ENCODE measurements at places on chromosomes 11 and 22.

GRCh38 chr11:11338304-11338703 is 14.7 kb downstream of the CSNK2A3 start:
- no peak for DNase-seq

DNA sequence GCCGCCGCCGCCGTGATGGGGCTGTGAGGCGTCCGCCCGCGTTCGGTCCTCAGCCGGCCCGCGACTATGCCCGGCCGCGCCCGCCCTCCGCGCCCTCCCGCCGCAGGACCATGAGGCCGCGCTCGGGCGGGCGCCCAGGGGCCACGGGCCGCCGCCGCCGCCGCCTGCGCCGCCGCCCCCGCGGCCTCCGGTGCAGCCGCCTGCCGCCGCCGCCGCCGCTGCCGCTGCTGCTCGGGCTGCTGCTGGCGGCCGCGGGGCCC is 215 bp downstream of the ZNRF3 start:
- no peak for DNase-seq

DNA sequence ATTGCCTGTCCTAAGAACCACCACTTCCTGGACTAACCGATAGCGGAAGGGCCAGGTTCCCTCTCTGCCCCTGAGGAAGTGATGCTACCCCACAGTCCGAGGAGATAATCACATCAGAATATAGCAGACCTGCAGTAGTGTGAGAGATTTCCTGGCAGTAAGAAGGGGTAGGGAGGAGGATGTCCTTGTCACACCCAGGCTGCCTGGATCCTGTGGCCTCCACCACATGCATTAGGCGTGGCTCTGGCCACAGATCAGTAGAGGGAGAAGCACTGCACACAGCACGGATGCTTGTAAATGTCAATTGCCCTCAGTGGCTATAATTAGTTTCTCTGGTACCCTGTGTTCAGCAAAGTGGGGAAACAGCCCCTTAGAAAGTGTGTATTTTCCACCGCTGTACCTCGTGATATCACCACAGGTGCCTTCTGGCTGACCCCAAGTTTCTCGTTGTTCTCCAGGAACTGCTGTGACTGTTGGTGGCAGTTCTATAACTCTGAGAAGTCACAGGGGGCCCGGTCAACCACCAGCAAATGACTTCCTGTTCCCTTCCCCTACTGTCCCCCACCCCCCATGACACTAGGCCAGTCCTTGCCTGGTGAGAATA is 61.8 kb downstream of the UBASH3B start:
- no peak for DNase-seq

- DNase-seq = peak; percentile 68
Measured at GRCh38 chr11:2428322-2428795, 16.0 kb downstream of the TRPM5 start.

DNA sequence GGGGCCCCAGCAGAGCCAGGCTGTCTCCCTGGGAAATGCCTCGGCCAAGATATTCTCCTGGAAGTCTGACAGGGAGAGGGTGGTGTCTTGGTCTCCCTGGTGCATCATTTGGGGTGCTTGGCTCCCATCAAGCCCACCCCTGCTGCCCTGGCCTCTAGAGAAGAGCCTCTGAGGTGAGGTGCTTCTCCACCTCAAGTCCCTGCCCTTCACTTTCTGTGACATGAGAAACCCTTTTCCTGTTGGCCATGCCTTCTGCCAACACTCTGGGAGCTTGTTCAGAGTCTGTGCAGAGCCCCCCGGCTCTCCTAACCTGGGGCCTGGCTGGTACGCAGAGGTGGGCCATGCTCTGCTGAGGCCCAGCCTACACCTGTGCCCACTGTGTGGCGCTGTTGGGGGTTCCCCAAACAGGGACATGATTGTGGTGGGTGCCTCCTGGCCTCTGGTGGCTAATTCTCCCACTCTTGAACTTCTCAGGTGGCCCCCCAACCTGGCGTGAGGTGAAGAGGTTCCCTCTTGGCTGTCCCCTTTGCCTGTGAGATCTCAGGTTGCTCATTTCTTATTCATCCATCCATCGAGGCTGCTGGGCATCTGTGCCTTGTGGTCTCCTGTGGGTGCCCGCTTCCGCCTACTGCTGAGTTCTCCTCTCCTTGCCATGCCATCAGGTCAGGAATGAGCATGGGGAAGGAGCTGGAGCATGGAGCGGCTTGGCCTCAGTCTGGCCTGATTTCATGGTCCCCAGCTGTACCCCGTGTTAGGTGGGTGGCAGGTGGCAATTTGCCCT is 19.2 kb upstream of the DGCR8 start:
- DNase-seq = no peak

DNA sequence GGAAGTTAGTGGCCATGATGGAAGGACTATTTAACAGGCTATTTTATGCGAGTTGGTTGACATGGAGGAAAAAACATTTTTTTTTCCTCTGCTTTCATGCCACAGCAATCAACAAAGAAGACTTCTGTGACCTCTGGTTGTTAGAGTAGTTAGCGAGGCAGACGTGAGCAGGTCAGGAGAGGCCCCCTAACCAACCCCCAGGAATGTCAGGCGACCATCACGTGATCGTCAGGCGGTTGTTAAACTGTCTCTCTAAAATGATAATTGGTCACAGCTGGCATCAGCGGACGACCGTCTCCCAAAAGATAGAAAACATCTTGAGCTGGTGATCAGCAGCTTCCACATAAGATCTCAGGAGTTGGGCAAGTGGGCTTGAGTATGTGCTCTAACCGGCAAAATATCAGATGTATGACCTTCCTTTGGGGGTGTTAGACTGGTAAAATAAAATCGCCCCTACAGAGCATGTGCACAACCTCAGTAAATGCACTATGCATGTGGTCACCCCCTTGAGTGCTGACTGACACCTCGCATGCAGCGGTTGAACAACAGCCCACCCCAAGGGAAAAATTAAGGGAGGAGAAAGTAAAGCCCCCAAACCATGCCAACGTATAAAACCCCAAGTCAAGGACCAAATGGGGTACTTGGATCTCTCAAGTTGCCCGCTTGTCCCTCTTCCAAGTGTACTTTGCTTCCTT is 20.9 kb upstream of the NARS2 start:
- no peak for DNase-seq

DNA sequence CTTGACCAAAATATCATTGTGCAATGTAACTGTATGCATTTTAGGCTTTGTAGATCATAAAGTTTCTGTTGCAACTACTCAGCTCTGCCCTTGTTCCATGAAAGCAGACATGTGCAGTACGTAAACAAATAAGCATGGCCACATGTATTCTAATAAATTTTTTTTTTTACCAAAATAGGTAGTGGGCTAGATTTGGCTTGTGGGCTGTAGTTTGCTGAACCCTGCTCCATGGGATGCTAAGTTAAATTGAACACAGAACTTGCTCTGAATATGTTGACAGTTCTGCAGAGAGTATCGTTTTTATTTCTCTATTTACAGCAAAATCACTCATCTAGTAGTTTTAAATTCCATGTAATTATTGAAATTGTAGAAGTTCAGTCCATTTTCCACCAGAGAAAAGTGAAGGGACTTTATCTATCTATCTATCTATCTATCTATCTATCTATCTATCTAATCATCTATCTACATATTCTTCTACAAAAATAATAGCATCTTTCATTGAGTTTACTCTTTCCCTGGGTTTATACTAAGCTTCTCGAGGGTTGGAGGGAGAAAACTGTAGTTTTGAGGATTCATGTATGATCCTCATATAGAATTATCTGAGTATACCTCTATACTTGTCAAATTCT is 9.5 kb upstream of the OOSP4A start:
- no peak for DNase-seq

DNA sequence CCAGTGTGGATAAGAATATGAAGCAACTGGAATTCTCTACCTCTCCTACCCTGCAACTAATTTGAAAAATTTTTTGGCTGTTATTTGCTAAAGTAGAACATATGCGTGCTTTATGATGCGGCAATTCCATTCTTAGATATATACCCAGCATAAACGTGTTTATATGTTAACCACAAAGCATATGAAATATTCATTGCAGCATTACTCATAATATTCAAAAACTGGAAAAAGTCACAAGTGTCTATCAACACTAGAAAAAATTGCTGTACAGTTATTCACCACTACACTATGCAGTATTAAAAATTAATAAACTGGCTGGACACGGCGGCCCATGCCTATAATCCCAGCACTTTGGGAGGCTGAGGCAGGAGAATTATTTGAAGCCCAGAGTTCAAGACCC is 226.4 kb downstream of the LUZP2 start:
- no peak for DNase-seq

GRCh38 chr22:23137905-23138561 is 3.8 kb downstream of the RSPH14 start:
- DNase-seq = no peak

DNA sequence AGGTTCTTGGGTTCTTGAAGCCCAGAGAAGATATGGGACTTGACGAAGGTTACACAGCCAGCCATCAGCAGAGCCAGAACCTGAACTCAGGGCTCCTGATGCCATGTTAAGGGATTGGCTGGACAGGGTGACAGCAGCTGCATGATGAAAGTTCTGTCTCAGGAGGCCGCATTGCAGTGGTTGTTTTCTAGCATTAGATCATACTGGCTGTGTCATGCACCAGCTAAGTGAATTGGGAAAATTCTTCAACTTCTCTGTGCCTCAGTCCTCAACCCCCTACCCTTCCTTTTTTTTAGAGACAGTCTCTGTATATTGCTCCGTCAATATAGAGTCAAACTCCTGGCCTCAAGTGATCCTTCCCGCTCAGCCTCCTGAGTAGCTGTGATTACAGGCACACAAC is 5.4 kb upstream of the LTBP3 start:
- no peak for DNase-seq

DNA sequence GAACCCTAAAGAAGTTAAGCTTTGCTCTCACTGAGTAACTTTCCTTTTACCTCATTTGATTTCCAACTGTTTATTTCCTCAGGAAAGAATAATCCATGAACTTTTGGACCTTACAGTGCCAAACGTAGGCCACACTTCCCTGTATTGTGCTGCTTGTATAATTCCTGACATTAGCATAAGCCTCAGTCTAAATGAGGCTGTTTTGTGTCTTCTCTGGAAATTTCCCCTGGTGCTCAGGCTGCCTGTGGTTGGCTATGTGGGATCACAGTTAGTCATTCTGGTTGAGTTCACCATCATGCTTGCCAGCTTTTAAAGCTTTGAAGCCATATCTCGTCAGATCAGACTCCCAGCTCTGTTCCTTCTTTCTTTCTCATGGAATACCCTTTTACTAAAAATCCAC is 107.0 kb downstream of the FAM76B start:
- DNase-seq = no peak

DNA sequence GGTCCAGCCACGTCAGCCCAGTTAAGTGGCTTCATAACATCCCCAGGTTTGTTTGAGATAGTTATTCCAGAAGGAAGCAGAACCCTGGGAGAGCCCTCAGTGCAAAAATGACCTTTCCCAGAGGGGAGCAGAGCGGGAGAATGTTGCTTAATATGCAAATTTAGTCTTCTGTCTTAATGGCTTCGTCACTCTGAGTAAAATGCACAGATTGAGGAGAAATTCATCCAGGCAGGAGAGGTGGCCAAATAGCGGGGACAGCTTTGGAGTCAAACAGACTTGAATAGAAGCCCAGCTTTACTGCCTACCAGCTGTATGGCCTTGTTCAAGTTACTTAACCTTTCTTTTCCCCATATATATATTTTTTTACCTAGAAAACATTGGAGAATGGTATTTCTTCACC is 12.3 kb upstream of the NRGN start:
- no peak for DNase-seq

DNA sequence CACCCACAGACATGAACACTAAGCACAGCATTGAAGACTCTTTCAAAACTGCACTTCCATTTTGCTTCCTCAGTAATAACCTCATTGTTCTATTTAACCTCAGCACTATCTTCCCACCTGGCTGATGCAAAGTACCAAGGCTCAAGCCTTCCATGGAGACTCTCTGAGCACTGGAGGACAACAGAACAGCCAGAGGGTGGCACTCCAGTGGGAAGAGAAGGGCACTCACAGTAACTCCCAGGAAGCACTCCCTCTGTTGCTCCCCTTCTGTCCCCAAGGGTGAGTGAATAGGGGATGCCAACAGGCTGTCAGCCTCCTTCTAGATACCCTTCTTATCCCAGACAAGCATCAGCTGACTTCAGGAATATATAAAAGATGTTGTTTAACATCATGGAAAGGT is 3.5 kb downstream of the ME3 start:
- no peak for DNase-seq

- DNase-seq = no peak
Measured at GRCh38 chr22:42909363-42910058, 52.4 kb upstream of the ARFGAP3 start.

DNA sequence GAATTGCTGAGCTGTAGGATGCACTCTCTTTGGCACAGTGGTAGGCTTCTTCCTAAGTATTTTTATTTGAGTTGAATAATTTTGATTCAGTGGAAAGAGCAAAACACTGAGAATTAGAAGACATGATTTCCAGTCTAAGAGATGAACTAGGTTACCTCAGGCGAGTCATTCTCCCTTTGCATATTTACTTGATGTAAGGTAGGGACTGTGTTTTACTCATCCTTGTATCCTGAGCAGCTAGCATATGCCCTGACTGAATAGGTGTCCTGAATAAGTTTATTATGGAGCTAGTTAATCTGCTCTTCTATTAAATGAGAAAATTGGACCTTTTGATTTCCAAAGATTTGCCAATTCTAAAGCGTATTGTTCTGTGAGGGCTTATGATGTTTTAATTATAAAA is 50.7 kb downstream of the STIM1 start:
- no peak for DNase-seq

GRCh38 chr11:46120346-46121300 is 631 bp downstream of the PHF21A start:
- peak; percentile 69 for DNase-seq
